ENCODE measurements at places on chromosomes 12 and 14.

- no peak for DNase-seq
Measured at GRCh38 chr12:120010661-120011230, 21.7 kb downstream of the BICDL1 start.

GRCh38 chr12:128365032-128365431 is 98.1 kb downstream of the TMEM132C start:
- DNase-seq: no peak

DNA sequence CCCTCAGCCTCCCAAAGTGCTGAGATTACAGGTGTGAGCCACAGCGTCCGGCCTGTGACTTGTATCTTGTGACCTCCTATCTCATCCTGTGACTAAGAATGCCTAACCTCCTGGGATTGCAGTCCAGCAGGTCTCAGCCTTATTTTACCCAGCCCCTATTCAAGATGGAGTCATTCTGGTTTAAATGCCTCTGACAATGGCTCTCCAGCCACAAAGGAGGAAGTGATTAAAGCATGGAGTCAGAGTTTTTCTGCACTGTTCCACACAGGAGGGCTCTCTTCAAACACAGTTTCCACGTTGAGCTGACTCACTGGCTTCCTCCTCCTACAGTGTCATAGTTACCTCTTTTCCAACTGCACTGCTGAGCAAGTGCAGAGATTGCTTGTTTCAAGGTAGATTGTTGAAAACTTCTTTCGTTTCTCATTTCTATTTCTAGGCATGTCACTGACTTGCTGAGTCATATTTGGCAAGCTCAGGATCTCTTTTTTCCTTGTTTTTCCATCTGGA is 383.8 kb downstream of the PCNX1 start:
- peak; percentile 39 for DNase-seq

- DNase-seq: no peak
Measured at GRCh38 chr12:103036581-103037214, 79.2 kb downstream of the ASCL1 start.

DNA sequence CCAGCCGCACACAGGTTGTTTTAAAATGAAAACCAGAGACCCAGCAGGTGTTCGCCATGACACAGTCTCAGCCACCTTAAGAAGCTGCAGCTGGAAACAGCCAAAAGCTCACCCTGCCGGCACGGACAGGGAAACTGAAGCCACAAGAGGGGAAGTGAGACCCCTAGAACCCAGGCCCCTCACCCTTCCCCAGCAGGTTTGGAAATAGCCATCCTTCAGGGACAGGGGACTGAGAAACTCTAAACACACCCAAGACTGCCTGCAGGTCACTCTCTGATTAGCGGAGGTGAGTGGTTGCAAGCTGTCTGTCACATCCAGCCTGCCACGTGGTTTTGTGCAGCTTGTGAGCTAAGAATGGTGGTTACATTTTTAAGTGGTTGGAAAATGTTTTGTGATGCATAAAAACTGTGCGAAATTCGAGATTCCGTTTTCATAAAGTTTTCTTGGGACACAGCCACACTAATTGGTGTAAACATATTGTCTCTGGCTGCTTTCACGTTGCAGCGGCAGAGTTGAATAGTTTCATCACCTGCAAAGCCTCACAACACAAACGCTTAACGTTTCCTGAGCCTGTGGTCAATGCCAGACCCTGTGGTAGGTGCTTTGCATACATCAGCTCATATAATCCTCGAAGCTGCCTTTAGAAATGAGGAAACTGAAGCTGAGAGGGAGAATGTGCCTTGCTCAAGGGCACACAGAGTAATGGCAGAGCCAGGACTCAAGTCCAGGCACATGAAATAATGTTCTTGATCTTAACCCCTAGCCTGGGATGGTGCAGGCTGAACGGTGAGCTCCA is 1.7 kb upstream of the SELPLG start:
- no peak for DNase-seq

Data from activated CD4-positive, alpha-beta T cell treated with anti-CD3 and anti-CD28 coated beads, Interleukin-2, amount 50 U/mL, for 48 hours (primary cell).